A549 (cell line): ENCODE measurements at places on chromosomes 12 and 14. TPM values are rescaled to one million over a fixed set of nuclear protein-coding genes. Genes with fewer than 3 reads are reported as not detected.

The SLCO1B1 gene
- 1.5 to 2.0 TPM (median 1.5 TPM) in 3 replicates for polyA plus RNA-seq

The POTEG gene
- polyA plus RNA-seq: 0.04 TPM in 1 of 3 replicates, not detected in the others

The ACTR6 gene
- 32.6 to 37.0 TPM (median 33.7 TPM) in 3 replicates for polyA plus RNA-seq

The UNC79 gene
- polyA plus RNA-seq: 0.01 TPM in 3 replicates

The KCNK10 gene
- polyA plus RNA-seq: not detected in 3 replicates

The LTBP2 gene
- 9.9 to 17.1 TPM (median 14.4 TPM) in 3 replicates for polyA plus RNA-seq

The MANSC4 gene
- polyA plus RNA-seq: 0.12 to 0.16 TPM in 2 of 3 replicates, not detected in the other

The GZMB gene
- polyA plus RNA-seq: not detected in 3 replicates

The GDF11 gene
- 2.8 to 3.6 TPM (median 3.1 TPM) in 3 replicates for polyA plus RNA-seq

The ALX1 gene
- 4.4 to 7.1 TPM (median 5.9 TPM) in 3 replicates for polyA plus RNA-seq

The KNTC1 gene
- 30.6 to 34.3 TPM (median 33.8 TPM) in 3 replicates for polyA plus RNA-seq

The OR6C2 gene
- not detected in 3 replicates for polyA plus RNA-seq

The PTPN6 gene
- 14.2 to 17.1 TPM (median 15.1 TPM) in 3 replicates for polyA plus RNA-seq

The HOXC12 gene
- not detected in 3 replicates for polyA plus RNA-seq

The POTEM gene
- polyA plus RNA-seq: not detected in 3 replicates

The ARHGEF25 gene
- 8.0 to 13.8 TPM (median 11.9 TPM) in 3 replicates for polyA plus RNA-seq

The KRT1 gene
- polyA plus RNA-seq: not detected in 3 replicates

The HPD gene
- 1.8 to 2.6 TPM (median 2.0 TPM) in 3 replicates for polyA plus RNA-seq

The OASL gene
- polyA plus RNA-seq: 0.64 to 0.94 TPM (median 0.90 TPM) in 3 replicates

The LUM gene
- 0.58 to 1.2 TPM (median 0.84 TPM) in 3 replicates for polyA plus RNA-seq

The PLXNC1 gene
- 0.12 to 0.18 TPM (median 0.13 TPM) in 3 replicates for polyA plus RNA-seq

The FOXA1 gene
- 5.5 to 5.9 TPM (median 5.8 TPM) in 3 replicates for polyA plus RNA-seq

The CIROP gene
- not detected in 3 replicates for polyA plus RNA-seq

The GLT1D1 gene
- not detected in 3 replicates for polyA plus RNA-seq

The STAC3 gene
- 0.43 to 0.59 TPM (median 0.54 TPM) in 3 replicates for polyA plus RNA-seq

The AQP2 gene
- polyA plus RNA-seq: not detected in 3 replicates

The AMN gene
- 0.46 to 0.67 TPM (median 0.58 TPM) in 3 replicates for polyA plus RNA-seq

The CNTN1 gene
- 59.0 to 71.1 TPM (median 69.7 TPM) in 3 replicates for polyA plus RNA-seq

The RPL10L gene
- polyA plus RNA-seq: not detected in 3 replicates

The CLEC4A gene
- polyA plus RNA-seq: 0.17 TPM in 1 of 3 replicates, not detected in the others

The IRAK4 gene
- polyA plus RNA-seq: 6.6 to 7.2 TPM (median 7.1 TPM) in 3 replicates

The TM7SF3 gene
- polyA plus RNA-seq: 67.8 to 68.3 TPM (median 67.9 TPM) in 3 replicates

The SRRM4 gene
- not detected in 3 replicates for polyA plus RNA-seq

The OTUB2 gene
- polyA plus RNA-seq: 2.2 to 2.5 TPM (median 2.4 TPM) in 3 replicates

The OR4E2 gene
- not detected in 3 replicates for polyA plus RNA-seq

The MTHFD1 gene
- polyA plus RNA-seq: 155 to 164 TPM (median 159 TPM) in 3 replicates

The EMP1 gene
- polyA plus RNA-seq: 17.3 to 27.0 TPM (median 19.2 TPM) in 3 replicates

The CPNE6 gene
- not detected in 3 replicates for polyA plus RNA-seq

The AACS gene
- 17.2 to 20.5 TPM (median 20.4 TPM) in 3 replicates for polyA plus RNA-seq

The WDR89 gene
- polyA plus RNA-seq: 13.9 to 15.1 TPM (median 15.1 TPM) in 3 replicates

The CAPRIN2 gene
- 23.1 to 25.0 TPM (median 24.2 TPM) in 3 replicates for polyA plus RNA-seq
